ENCODE measurements at places on chromosomes 11 and 22. TPM values are rescaled to one million over a fixed set of nuclear protein-coding genes. Genes with fewer than 3 reads are reported as not detected.

- no peak for DNase-seq
- H3K36me3 ChIP-seq, result no peaks in the 10 kb centered on the region
- H3K4me1 ChIP-seq, result peaks cover 11% of the 10 kb centered on the region
- no peak overlapping the region for H3K27ac ChIP-seq
Observed at GRCh38 chr11:71189768-71190315, 62.5 kb downstream of the SHANK2 start.

GRCh38 chr22:29816539-29816938, 21.5 kb downstream of the ASCC2 start:
- peaks cover 30% of the 10 kb centered on the region for H3K36me3 ChIP-seq
- H3K4me1 ChIP-seq, result no peaks in the 10 kb centered on the region
- H3K27ac ChIP-seq, result no peak overlapping the region
- H3K4me3 ChIP-seq, result no peak overlapping the region
- DNase-seq, result no peak
- no peaks in the 10 kb centered on the region for H3K27me3 ChIP-seq

DNA sequence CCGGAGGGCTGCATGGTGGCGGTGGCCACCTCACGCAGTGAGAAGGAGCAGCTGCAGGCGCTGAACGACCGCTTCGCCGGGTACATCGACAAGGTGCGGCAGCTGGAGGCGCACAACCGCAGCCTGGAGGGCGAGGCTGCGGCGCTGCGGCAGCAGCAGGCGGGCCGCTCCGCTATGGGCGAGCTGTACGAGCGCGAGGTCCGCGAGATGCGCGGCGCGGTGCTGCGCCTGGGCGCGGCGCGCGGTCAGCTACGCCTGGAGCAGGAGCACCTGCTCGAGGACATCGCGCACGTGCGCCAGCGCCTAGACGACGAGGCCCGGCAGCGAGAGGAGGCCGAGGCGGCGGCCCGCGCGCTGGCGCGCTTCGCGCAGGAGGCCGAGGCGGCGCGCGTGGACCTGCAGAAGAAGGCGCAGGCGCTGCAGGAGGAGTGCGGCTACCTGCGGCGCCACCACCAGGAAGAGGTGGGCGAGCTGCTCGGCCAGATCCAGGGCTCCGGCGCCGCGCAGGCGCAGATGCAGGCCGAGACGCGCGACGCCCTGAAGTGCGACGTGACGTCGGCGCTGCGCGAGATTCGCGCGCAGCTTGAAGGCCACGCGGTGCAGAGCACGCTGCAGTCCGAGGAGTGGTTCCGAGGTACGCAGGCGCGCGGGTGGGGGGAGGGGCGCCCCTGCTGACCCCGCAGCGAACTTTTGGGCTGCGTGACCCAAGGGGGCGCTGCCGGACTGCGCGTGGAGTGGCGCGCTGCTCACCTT, 670 bp downstream of the NEFH start:
- no peaks in the 10 kb centered on the region for H3K36me3 ChIP-seq
- H3K4me3 ChIP-seq, result no peak overlapping the region
- H3K27me3 ChIP-seq, result peaks cover 60% of the 10 kb centered on the region

GRCh38 chr11:119493712-119494111, 70.7 kb upstream of the THY1 start:
- H3K27ac ChIP-seq, result no peak overlapping the region
- H3K4me3 ChIP-seq, result no peak overlapping the region

GRCh38 chr22:43393132-43393843, 18.5 kb upstream of the MPPED1 start:
- no peaks in the 10 kb centered on the region for H3K36me3 ChIP-seq
- H3K4me1 ChIP-seq, result no peaks in the 10 kb centered on the region
- no peak overlapping the region for H3K27ac ChIP-seq
- H3K27me3 ChIP-seq, result peaks cover 3% of the 10 kb centered on the region
- no peak overlapping the region for H3K4me3 ChIP-seq

DNA sequence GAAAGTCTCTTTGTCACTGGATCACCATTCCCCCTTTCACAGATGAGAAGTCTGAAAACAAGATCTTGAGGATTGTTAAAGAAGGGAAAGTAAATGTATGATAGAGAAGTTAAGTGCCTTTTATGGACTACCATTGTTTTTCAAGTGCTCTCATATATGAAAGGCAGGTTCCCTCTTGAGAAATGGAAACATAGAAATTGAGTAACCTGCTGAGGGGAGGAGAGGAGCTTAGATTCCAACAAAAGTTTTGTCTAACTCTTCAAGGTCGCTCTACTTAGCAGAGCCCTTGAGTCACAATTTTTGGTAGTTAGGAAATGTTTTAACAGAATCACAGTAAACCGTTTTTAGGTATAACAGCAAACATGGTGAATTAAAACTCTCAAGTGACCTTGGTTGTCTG, 80.1 kb downstream of the SVIP start:
- H3K36me3 ChIP-seq, result no peaks in the 10 kb centered on the region
- DNase-seq, result no peak
- no peaks in the 10 kb centered on the region for H3K27me3 ChIP-seq
- H3K4me3 ChIP-seq, result no peak overlapping the region

DNA sequence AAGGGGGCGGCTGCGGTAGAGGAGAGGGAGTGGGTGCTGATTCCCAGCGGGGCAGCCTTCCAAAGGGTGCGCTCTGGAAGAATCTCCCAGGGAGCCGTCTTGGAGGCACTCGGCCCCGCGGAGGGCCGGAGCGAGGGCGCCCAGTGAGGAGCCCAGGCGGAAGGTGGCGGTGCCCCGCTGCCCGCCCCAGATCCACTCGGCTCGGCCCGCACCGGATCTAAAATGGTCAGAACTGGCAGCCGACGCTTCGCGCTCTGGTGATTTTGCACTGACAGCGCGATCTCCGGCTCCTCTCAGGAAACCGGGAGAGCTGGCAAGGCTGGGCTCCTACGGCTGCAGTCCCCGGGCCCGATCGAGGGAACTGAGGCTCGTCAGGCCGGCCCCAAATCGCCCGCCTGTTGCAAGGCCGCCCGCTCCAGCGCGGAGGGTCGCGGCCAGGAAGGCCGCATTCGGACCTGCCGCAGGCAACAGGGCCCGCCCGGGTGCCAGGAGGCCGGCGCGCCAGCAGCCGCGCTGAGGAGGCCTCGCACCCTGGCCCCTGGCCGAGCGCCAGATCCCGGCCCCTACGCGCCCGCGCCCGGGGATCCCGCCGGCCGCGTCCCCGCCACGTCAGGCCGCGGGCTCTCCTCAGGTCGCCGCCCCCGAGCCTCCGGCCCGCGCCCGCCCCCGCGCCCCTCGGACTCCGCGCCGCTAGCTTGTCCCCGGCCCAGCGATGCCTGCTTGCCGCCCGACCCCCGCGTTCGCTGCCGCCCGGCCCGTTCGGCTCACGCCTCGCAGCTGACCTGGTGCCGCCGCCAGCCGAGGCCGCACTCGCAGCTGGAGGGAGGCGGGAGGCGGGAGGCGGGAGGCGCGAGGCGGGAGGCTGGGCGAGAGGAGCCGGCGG, at the start of gene KLHL22:
Gene KLHL22, minus strand, starts transcription at position 818 of the 883 bp plus-strand sequence. CDS start 6,584 bp downstream, outside the sequence.
- H3K27ac ChIP-seq, result peak within 1 kb of the TSS; percentile 98
- H3K27me3 ChIP-seq, result no peaks in the 10 kb centered on the region
- H3K4me1 ChIP-seq, result peaks cover 6% of the 10 kb centered on the region
- peak within 1 kb of the TSS; percentile 61 for H3K4me3 ChIP-seq

DNA sequence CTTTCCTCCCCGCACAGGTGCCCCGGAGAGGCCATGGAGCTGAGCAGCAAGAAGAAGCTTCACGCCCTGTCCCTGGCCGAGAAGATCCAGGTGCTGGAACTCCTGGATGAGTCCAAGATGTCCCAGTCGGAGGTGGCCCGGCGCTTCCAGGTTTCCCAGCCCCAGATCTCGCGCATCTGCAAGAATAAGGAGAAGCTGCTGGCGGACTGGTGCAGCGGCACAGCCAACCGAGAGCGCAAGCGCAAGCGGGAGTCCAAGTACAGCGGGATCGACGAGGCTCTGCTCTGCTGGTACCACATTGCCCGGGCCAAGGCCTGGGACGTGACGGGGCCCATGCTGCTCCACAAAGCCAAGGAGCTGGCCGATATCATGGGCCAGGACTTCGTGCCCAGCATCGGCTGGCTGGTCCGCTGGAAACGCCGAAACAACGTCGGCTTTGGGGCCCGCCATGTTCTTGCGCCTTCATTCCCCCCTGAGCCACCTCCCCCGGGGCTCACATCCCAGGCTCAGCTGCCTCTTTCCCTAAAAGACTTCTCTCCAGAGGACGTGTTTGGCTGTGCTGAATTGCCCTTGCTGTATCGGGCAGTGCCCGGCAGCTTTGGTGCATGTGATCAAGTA, 1.3 kb downstream of the TIGD3 start:
- peaks cover 15% of the 10 kb centered on the region for H3K27me3 ChIP-seq
- no peak overlapping the region for H3K27ac ChIP-seq
- peak overlapping the region; percentile 73 for H3K4me3 ChIP-seq

- DNase-seq, result no peak
- no peaks in the 10 kb centered on the region for H3K27me3 ChIP-seq
- H3K36me3 ChIP-seq, result no peaks in the 10 kb centered on the region
- no peaks in the 10 kb centered on the region for H3K4me1 ChIP-seq
- no peak overlapping the region for H3K27ac ChIP-seq
- H3K4me3 ChIP-seq, result no peak overlapping the region
Observed at GRCh38 chr22:46961591-46962295, 199.3 kb downstream of the TBC1D22A start.

DNA sequence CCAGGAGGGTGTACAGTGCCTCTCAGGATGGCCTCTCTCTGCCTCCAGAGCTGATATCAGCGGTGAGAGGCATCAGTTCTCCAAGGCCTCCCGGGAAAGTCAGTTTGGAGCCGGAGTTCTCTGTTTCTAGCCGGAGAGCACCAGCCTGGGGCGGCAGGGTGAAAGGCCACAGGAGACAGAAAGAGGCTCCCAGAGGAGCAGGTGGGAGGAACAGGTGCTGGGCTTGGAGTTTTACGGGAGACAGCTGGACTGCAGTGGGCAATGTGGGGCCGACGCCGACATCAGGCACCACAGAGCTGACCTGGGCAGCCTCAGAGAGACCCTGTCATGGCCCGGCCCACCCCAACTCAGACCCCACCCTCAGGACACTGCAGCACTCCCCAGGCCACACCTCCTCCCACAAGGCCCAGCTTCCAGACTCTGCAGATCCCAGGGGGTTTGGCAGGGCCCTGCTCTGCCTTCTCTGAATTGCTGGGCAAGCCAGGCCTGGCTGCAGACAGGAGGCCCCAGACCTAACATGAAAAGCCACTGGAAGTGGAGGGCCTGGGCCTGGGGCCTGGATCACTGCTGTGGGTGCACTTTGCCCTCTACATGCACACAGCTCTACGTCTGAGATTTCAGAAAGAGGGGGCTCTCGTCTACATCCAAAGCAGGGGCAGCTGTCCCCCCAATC, 885.6 kb downstream of the BRD1 start:
- peaks cover 5% of the 10 kb centered on the region for H3K27me3 ChIP-seq
- H3K4me1 ChIP-seq, result no peaks in the 10 kb centered on the region
- H3K4me3 ChIP-seq, result no peak overlapping the region
- H3K36me3 ChIP-seq, result no peaks in the 10 kb centered on the region
- H3K27ac ChIP-seq, result no peak overlapping the region
- peak; percentile 1 for DNase-seq

DNA sequence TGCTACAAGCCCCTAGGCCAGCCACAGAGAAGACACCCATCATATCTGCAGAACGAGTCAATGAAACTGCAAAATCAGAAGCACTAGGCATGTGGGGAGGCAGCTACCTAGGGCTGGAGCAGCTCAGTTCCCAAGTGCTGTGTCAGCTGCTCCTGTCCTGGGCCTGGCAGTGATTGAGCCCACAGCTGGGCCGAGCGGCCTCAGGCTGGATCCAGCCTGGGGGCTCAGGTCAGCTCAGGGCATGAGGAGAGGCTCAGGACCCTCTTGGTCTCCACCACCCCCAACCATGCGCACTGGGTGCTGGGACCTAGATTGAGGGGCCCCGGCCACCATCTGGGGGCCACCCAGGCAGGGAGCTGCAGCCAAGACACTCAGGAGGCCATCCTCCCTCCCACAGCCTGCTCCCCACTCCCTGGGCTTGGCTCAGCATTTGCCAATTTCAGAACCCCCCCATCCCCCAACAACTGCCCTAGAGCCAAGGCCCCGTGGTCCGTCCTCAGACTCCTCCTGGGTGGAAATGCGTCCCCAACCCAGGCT, 2.4 kb upstream of the TNNT3 start:
- no peaks in the 10 kb centered on the region for H3K4me1 ChIP-seq
- no peak for DNase-seq
- no peak overlapping the region for H3K27ac ChIP-seq
- H3K4me3 ChIP-seq, result no peak overlapping the region
- no peaks in the 10 kb centered on the region for H3K36me3 ChIP-seq
- no peaks in the 10 kb centered on the region for H3K27me3 ChIP-seq

DNA sequence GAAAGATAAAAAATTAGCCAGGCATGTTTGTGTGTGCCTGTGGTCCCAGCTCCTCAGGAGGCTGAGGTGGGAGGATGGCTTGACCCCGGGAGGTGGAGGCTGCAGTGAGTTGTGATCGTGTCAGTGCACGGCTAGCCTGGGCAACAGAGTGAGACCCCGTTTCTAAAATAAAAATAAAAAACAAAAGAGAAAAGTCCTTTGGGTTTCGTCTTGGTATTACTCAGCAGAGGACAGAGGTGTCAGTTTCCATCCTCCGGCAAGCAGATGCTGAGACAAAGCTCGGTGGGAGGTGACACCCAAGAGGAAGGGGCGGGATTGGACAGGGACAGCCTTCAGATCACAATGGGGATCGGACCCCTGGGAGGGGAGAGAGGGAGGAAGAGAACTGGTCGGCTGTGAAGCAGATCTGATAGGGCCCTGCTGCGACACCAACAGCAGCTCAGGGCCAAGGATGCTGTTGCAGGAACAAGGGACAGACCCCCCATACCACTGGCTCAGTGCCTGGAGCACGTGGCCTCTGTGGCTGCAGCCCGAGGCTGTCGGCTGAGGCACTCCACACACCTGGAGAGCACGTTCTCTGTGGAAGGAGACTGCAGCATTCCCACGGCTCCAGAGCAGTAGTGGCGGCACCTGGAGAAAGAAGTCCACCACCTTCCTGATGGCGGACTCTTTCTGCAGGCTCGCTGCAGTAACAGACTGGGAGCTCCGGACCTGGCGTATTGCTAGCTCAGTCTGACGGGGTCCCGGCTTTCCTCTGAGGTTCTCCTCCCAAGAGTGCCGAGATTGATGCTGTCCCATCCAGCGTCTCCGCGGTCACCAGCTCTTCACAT, 5.2 kb upstream of the BID start:
- H3K27me3 ChIP-seq, result no peaks in the 10 kb centered on the region
- H3K4me1 ChIP-seq, result peaks cover 12% of the 10 kb centered on the region
- no peak overlapping the region for H3K4me3 ChIP-seq
- H3K36me3 ChIP-seq, result no peaks in the 10 kb centered on the region
- H3K27ac ChIP-seq, result no peak overlapping the region

- H3K36me3 ChIP-seq, result no peaks in the 10 kb centered on the region
- no peak overlapping the region for H3K4me3 ChIP-seq
- no peaks in the 10 kb centered on the region for H3K4me1 ChIP-seq
- DNase-seq, result no peak
Observed at GRCh38 chr11:10632483-10632882, 61.1 kb downstream of the IRAG1 start.

ROBO3 gene
- total RNA-seq, result 25.1 TPM

OAF gene
- 78.8 TPM for total RNA-seq

LMO1 gene
- total RNA-seq, result not detected

DAGLA gene
- total RNA-seq, result 13.7 TPM

GGTLC2 gene
- total RNA-seq, result not detected

OSBP2 gene
- 0.60 TPM for total RNA-seq

SMCO4 gene
- total RNA-seq, result 80.4 TPM

FAM227A gene
- 0.79 TPM for total RNA-seq
